AG04450 (cell line): ENCODE measurements at places on chromosomes 11 and 22.

- DNase-seq, result no peak
These were observed 43.9 kb upstream of the ASPHD2 start for GRCh38 chr22:26385164-26385563.

DNA sequence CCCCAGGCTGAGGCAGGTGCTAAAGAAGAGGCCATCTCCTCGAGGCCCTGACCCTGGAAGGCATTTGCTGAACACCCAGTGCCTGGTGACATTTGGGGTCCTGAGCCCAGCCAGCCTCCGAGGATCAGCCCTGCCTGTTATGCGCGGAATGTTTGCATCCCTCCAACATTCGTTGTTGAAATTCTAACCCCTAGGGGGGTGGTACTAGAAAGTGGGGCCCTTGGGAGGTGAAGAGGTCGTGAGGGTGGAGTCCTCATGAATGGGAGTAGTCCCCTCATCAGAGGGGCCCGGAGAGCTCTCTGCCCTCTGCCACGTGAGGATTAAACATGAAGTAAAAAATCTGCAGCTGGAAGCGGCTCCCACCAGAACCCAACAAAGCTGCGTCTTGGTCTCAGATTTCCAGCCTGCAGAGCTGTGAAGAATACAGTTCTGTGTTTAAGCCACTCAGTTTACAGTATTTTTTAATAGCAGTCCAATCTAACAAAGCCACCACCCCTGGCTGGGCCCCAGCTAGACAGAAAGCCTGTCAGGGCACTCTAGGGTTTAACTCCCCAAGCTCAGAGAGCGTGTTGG, 35.3 kb upstream of the SEPTIN5 start:
- DNase-seq, result no peak

GRCh38 chr11:9397746-9398680, 13.6 kb downstream of the IPO7 start:
- DNase-seq, result no peak

- no peak for DNase-seq
These were observed 108.4 kb downstream of the ARL14EP start for GRCh38 chr11:30431127-30431814.

GRCh38 chr11:11966354-11966741, 42.1 kb downstream of the DKK3 start:
- DNase-seq, result no peak

- no peak for DNase-seq
These were observed 16.4 kb downstream of the SMARCB1 start for GRCh38 chr22:23803001-23803819.

- DNase-seq, result no peak
These were observed 819 bp downstream of the JAML start for GRCh38 chr11:118223992-118224391.

GRCh38 chr11:117226388-117227385, 5.2 kb downstream of the PCSK7 start:
- DNase-seq, result no peak

- no peak for DNase-seq
These were observed 724.5 kb upstream of the CNTN5 start for GRCh38 chr11:98296091-98296880.

GRCh38 chr11:118885319-118885718, 1.6 kb downstream of the CXCR5 start:
- DNase-seq, result no peak

- DNase-seq, result no peak
These were observed 17.3 kb upstream of the CD82 start for GRCh38 chr11:44548032-44548695.

- no peak for DNase-seq
These were observed 12.6 kb downstream of the ZNF143 start for GRCh38 chr11:9473408-9473807.

DNA sequence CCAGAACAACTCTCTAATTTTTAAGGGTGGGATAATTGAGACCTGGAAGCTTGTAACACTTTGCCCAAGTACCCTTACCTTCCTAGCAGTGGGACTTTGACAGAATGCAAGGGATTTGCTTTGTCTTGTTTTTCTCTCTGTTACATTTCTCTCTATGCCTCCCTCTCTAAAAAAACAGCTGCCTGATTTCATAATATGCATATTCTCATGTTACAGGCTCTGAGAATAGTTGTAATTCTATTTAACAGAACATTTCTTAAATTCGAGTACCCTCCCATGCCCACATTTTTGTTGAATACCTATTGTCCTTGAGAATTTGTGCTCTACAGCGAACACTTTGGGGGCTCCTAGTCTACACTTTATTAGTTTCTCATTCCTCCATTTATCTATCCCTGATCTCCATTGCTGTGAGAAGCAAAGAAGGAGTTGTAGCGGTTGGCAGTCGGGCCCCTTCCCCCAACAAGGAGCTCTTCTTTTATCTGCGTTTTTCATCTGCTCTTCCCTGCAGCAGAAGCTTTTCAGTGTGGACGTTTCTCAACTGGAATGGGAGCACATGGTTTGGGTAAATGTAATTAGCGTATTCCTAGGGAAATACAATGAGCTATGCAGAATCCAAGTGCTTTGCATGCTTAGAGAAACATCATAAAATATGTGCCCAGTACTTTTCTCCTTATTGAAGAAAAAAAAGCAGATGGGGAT, 117.7 kb upstream of the CCDC90B start:
- no peak for DNase-seq

DNA sequence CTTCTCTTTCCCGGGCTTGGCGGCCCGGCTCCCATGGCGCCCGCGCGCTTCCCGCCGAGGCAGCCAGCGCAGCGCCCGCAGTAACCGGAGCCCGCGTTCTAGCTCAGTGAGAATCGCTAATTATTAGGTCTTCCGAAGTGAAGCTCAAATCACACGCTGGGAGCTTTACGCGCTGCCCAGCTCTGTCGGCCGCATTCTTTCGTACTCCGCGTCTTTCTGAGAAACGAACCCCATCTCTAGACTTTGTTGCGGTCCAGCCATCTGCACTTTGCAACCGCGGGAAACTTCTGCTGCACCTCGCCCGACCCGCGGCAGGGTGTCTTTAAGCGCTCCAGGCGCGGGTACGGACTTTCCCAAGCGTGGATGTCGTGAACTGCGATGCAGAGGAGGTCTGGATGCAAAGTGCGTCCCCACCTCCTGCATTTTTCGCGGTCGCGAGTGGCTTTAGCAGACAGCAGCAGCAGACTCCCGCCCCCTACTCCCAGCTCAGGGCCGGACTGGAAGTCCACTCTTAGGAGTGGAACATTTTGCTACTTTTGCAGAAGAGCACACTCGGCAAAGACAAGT, 6.0 kb upstream of the PAX6 start:
- no peak for DNase-seq

GRCh38 chr22:46455446-46455845, 82.0 kb downstream of the CELSR1 start:
- DNase-seq, result no peak

GRCh38 chr22:26357813-26358212, 71.2 kb upstream of the ASPHD2 start:
- DNase-seq, result no peak

- DNase-seq, result no peak
These were observed 3922.5 kb upstream of the OR11H1 start for GRCh38 chr22:11605468-11605981.

GRCh38 chr11:11265994-11266606, 87.0 kb downstream of the CSNK2A3 start:
- DNase-seq, result no peak

DNA sequence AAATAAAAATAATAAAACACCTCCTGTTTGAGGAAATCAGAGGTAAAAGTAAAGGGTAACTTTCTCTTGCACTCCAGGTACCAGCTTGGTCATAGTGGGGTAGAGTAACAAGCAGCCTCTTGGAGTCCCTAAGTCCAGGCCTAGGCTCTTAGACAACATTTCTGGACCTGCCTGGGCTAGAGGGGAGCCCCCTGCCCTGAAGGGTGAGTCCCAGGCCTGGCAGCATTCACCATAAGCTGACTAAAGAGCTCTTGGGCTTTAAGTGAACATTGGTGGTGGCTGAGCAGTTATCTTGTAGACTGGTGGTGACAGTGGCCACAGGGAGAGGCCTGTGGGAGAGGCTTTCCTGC, 18.6 kb upstream of the OR56A3 start:
- DNase-seq, result no peak

- DNase-seq, result no peak
These were observed 600 bp upstream of the GPR83 start for GRCh38 chr11:94401773-94402265.

DNA sequence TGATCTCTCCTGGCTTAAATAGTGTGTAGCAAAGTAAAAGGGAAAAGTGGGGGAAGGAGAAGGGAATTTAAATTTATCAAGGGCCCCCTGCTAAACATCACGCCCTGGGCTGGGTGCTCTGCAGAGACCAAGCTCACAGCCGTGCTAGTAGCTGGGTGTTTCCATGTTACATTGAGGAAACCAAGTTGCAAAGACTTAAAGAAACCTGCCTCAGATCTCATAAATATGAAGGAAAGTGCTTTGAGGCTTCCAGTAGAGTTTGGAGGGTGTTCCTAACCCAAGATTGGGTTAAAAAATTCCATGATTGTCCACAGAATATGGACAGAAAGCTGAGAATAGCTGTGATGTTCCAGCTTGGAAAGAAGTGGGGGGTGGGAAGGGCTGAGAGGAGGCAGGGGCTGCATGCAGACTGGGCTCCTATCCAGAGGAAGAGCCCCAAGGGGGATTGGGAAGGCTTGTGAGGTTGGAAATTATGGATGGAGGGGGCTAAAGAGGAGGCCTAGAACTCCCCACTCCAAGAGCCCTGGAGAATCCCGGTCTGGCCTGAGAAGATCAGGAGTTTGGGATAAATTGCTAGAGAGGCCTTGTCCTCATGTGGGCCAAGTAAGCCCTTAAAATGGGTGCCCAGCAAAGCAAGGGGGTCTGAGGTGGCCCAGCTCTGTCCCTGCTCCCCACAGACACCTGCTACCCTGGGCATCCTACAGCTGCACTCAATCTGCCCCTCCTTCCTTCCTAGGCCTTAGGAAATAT, 25.0 kb upstream of the OAF start:
- no peak for DNase-seq

DNA sequence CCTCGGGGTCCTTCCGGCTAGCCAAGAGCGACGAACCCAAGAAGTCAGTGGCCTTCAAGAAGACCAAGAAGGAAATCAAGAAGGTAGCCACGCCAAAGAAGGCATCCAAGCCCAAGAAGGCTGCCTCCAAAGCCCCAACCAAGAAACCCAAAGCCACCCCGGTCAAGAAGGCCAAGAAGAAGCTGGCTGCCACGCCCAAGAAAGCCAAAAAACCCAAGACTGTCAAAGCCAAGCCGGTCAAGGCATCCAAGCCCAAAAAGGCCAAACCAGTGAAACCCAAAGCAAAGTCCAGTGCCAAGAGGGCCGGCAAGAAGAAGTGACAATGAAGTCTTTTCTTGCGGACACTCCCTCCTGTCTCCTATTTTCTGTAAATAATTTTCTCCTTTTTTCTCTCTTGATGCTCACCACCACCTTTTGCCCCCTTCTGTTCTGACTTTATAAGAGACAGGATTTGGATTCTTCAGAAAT, 1.9 kb upstream of the GCAT start:
- no peak for DNase-seq

- peak; percentile 88 for DNase-seq
These were observed 57.9 kb downstream of the NECTIN1 start for GRCh38 chr11:119671051-119671450.

GRCh38 chr11:76795290-76795935, 12.3 kb downstream of the TSKU start:
- DNase-seq, result no peak

DNA sequence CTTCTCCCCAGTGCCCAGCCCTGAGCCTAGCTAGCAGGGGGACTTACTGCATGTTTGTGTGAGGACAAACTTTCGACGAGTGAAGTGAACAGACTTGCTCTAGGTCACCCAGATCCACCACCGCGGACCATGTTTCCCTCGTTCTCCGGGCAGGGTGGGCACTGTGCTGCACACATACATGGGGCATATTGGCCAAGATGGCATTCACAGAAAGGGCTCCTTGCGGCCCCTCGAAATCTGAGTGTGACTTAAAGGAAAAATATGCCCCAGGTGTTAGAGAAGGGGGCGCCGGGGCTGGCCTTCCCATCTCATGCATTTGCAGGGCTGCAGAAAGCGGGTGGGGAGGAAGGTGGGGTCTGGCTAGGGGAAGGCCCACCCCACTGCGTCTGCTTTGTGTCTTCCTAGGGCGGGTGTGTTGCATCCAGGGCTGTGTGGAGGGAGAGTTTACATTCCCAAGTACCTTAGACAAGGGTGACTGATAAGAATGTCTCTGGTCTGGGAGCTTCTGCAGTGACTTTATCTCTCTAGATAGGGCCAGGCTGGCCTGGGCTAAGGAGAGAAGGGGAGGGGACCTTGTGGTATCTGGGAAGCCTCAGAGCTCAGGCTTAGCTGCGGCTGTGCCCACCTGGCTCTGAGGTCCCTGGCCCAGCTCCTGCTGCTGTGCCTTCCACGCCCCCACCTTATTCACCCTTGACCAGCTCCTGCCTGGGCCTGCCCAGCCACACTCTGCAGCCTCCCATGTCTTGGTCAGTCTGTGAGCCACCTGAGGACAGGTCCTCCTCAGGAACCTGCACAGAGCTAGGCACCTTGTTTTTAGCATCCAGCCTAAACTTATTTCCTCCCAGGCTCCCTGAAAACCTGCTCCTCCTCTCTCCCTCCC, 45.8 kb downstream of the LRRC32 start:
- no peak for DNase-seq

- DNase-seq, result peak; percentile 4
These were observed 489.4 kb downstream of the KCNA4 start for GRCh38 chr11:29527391-29527936.

DNA sequence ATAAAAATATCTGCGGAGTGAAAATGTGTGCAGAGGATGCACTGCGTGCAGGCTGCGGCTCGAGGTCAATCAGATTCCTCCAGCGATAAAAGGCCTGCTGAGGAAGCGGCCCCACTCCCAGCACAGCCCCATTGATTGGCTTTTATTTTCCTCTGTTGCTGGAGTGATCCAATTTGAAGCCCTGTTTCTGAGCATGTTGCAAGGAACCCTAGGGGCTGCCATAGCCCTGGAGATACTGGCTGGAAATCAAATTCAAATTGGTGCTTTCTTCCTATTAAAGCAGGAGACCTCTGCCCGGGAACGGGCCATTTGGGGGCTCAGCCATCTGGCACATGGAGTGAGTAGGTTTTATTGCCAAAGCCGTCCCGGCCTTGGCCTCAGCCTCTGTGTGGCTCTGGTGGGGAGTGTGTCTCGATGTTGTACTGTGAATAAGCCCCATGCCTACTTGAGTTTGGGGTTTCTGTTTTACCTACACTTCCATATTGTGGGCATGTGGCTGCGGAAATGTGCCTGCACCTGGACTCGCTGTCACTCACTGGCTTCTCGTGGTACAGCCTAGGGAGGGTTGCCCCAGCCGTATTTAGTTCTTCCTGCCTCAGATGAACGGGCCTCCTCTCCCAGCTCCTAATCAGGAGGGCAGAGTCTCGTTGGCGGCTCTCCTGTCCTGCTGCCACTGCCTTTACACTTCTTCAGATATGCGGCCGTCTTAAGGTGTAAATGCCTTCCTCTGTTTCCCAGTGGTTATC, 25.6 kb downstream of the PARVB start:
- no peak for DNase-seq
